ENCODE measurements at places on chromosomes 16 and 17. TPM values are rescaled to one million over a fixed set of nuclear protein-coding genes. Genes with fewer than 3 reads are reported as not detected.

The NPIPB9 gene
- total RNA-seq, result 4.0 TPM

The CD19 gene
- total RNA-seq, result 1.2 TPM

The ABCA6 gene
- 5.7 TPM for total RNA-seq

The HOXB6 gene
- 43.3 TPM for total RNA-seq

The CFAP119 gene
- 7.8 TPM for total RNA-seq

The KAT2A gene
- 23.6 TPM for total RNA-seq

The SEPTIN12 gene
- total RNA-seq, result 0.75 TPM

The HSPB9 gene
- total RNA-seq, result not detected

The HASPIN gene
- total RNA-seq, result 2.6 TPM

The LRRC75A gene
- total RNA-seq, result 62.3 TPM

The EEF2K gene
- 35.2 TPM for total RNA-seq

The SYT17 gene
- 8.4 TPM for total RNA-seq

The ATP2A3 gene
- 300 TPM for total RNA-seq

The SDK2 gene
- 0.82 TPM for total RNA-seq

The TMEM106A gene
- 9.7 TPM for total RNA-seq

The NHERF2 gene
- total RNA-seq, result 73.7 TPM

The CA7 gene
- total RNA-seq, result 157 TPM

The EPN2 gene
- total RNA-seq, result 41.0 TPM

The CDH13 gene
- total RNA-seq, result 4.1 TPM

The CD300H gene
- total RNA-seq, result not detected

The SMPD3 gene
- 71.5 TPM for total RNA-seq

The AIPL1 gene
- total RNA-seq, result not detected

The LRRC46 gene
- total RNA-seq, result not detected

The KRT15 gene
- total RNA-seq, result 30.9 TPM

The STX1B gene
- total RNA-seq, result 0.79 TPM

The PYDC1 gene
- not detected for total RNA-seq

The GPR142 gene
- 0.31 TPM for total RNA-seq

The DDX5 gene
- 466 TPM for total RNA-seq

The KATNIP gene
- total RNA-seq, result 30.2 TPM

The CALB2 gene
- 4.4 TPM for total RNA-seq

The ADAD2 gene
- total RNA-seq, result not detected

The SLC16A6 gene
- 0.49 TPM for total RNA-seq

The DLG4 gene
- total RNA-seq, result 7.3 TPM

The PRSS36 gene
- 8.1 TPM for total RNA-seq

The PRAC1 gene
- 200 TPM for total RNA-seq

The CTRB1 gene
- total RNA-seq, result 2.4 TPM

The HEATR9 gene
- total RNA-seq, result not detected

The CACNG1 gene
- not detected for total RNA-seq

Data from left colon (tissue), 2 donors.